CD14-positive monocyte (primary cell): ENCODE measurements at places on chromosomes 5 and 9.

GRCh38 chr5:151868451-151868850, 56.2 kb downstream of the GLRA1 start:
- DNase-seq, result no peak

DNA sequence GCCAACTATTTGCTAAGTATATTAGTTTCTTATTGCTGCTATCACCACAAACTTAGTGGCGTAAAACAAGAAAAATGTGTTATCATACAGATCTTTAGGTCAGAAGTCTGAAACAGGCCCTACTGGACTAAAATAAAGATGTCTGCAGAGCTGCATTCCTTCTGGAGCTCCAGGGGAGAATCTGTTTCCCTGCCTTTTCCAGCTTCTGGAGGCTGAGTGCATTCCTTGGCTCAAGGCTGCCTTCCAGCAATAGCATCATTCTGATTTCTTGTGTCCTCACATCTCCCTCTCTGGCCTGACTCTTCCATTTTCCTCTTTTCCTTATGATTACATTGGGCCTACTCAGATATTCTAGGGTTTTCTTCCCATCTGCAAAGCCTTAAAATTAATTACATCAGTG, 15.9 kb downstream of the MAN2A1 start:
- no peak for DNase-seq

- no peak for DNase-seq
Measured at GRCh38 chr5:38648703-38649291, 92.4 kb upstream of the LIFR start.

GRCh38 chr5:137808503-137809135, 54.5 kb upstream of the HNRNPA0 start:
- no peak for DNase-seq
